ENCODE measurements at places on chromosomes 7 and 10.
A peak's percentile ranks its signal among the peaks of the same experiment; 100 is the strongest.

DNA sequence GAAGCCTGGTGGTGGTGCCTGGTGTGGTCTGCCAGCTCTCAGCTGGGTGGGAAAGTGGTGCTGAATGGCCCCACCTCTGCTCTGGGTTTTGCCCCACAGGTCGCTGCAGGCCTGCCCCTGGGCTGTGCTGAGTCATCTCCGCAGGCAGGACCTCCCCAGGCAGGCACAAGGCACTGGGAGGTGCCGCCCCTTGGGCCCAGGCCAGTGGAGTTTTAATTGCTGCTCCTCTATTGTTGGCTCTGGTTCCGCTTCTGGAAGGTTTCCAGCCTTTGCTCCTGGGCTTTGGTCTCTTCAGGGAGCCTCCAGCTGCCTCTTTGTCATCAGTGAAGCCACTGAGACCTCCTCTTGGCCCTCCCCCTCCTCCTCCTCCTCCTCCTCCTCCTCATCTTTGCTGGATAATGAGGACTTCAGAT is 180.3 kb upstream of the GRB10 start:
- DNase-seq, result no peak

- no peak for DNase-seq
Measured at GRCh38 chr7:130669085-130669700, 645 bp upstream of the COPG2 start.

DNA sequence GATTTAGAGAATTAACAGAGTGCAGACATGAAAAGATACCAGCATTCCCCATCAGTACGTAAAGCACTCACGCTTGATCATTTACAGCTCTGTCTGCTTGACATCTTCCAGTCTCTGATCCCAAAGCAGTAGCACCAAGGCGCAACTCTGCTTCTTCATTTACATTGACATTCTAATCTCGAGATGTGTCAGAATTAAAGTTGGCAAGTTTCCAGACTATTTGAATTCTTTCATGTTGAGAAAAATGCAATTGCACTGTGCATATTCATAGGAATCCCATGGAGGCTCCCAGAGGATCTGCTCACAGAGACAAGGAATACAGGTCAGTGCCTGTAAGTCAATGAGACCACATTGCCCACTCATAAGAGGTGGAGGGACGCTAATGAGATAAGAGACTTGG is 183.9 kb downstream of the LRRN3 start:
- DNase-seq, result no peak

- DNase-seq, result no peak
Measured at GRCh38 chr10:59904426-59905065, 1.8 kb downstream of the CCDC6 start.

DNA sequence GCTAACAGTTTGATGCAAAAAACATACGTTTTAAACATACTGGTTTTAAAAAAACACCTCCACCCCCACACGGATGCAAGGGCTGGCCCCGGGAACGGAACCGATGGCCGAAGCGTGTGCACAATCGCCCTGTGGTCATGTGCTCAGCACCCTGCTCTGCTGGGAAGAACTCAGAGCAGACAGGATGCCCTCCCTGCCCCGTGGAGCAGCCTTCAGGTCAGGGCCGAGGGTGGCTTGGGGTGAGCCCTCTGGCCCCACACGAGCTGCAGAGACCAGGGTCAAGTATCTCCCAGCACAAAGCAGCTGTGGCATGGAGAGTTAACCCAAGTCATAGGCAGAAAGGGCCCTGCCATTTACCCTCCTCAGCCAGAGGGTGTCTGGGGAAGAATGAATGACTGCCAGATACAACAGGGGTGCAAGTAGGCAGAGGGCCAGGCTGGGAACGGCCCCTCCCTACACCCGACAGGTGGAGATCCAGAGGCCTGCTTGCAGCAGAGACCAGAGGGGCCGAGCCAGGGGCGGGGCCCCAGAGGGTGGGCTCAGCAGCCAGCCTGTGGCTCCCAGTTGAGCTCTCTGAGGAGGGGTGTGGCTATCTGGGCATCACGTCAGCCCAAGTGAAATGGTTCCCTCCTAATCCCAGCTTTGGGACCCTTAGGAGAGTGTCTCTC is 56.8 kb downstream of the ZRANB1 start:
- DNase-seq, result no peak

DNA sequence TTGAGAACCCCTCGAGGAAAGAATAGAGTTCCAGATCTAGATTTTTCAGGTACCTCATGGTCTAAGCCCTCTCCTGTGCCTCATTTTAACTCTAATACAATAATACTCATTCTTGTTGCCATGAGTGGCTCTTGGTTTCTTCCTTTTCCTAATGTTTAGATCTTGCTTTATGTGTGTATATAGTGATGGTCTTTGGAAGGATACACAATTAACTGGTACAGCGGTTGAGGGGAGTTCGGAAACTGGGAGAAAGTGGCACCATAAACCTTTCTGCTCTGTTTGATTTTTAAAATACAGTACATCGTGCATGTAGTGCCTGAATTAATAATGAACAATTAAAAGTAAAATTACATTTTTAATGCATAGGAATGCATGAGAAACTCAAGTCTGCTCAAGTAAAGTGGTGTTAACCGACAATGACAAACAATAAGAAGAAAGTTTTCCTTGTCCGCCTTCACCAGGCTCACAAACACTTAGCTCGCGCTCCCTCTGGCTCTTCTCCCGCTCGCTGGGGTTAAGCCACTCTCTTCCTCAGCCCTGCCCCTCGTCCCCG is 386 bp upstream of the EIF4EBP2 start:
- DNase-seq, result no peak

- DNase-seq, result no peak
Measured at GRCh38 chr10:61757525-61758397, 95.0 kb downstream of the CABCOCO1 start.

DNA sequence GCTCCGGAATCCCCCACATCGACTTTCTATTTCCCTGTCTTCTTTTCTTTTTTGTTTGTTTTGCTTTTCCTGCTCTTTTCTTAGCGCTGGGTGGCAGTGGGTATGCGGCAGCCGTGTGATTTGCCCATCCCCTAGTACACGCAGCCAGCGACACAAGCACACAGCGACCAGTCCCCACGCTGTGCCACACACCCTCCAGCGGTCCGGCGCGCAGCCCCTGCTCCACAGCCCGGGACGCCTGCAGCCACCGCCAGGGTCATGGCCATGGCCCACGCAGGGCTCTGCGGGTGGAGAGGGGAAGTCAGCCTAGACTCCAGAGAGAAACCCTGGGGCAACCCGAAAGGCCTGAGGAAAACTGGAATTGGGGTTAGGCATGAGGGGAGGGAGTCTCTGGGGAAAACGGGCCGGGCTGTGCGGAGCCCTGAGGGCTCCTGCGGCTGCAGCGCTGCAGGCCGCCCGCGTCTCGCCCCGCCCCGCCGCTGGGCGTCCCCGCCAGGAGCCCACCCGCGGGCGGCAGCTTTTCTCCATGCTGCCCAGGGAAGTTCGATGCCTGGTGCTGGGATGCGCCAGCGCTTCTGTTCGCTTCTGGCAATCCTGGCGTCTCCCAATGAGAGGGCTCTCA is 2.5 kb downstream of the CHRM2 start:
- DNase-seq, result no peak

- DNase-seq, result no peak
Measured at GRCh38 chr10:48322017-48322416, 15.5 kb downstream of the MAPK8 start.

DNA sequence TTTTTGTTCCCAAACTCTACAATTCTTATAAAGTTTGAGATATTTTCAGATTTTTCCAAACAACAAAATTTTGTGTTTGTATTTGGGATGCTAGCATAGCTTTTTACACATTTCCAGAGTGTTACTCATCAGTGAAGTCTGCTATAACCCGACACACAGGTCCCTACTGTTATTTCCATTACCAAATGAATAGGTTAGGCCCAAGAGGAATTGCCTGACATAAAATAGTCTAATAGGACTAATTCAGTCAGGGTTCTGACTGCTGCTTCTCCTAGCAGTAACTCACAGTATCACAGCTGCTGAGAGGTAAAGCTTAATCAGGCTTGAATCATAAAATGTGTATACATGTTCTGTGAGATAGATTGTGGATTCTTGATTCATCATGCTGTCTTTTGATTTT is 49.1 kb upstream of the STRIP2 start:
- DNase-seq, result no peak

GRCh38 chr10:103793429-103793828 is 61.9 kb downstream of the SH3PXD2A start:
- no peak for DNase-seq

DNA sequence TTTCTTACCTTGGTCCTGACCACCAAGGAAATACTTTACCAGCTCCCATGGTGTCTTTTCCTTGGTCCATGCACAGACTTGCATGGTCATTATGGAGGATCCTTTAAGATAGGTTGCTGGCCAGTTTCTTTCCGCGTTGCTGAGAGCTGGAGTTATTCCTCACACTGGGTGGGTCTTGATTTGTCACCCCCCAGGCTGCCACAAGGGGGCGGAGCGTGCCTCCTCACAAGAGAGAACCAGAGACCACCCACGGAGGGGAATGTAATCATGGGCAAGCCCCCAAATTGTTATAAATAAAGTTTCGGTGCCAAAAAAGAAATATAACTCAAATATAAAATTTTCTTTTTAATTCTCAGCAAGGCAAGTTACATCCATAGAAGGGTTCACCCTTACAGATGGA is 10.5 kb upstream of the TRIM24 start:
- DNase-seq, result no peak

DNA sequence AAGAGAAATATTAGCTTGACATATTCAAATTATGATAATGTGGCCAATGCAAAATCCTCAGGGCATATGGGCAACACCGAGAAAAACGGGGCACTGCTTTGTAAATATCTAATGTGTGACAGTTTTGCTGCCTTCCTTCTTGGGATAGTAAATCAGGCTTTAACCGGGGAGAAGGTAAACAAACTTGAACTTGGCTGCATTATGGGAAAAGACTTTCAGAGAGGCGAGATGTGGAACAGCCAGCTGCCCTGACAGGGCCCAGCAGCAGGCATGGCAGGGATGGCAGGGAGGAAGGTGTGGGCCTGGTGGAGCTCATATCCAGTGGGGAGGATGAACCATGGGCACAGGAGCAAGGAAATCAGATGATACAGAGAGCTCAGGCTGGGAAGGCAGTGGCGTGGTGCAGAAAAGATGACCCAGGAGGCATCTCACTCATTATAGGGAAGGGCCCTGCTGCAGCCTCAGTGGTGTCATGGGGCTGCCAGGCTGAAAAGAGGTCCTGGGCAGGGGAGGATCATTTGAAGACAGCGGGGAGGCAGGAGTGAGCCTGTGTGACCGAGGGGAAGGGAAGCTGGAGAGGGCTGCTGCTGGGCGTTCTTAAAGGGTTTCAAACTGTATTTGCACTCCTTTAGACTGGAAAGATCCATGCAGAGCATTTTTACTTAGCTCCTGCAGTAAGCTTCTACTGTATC is 26.7 kb downstream of the CXCL12 start:
- no peak for DNase-seq

DNA sequence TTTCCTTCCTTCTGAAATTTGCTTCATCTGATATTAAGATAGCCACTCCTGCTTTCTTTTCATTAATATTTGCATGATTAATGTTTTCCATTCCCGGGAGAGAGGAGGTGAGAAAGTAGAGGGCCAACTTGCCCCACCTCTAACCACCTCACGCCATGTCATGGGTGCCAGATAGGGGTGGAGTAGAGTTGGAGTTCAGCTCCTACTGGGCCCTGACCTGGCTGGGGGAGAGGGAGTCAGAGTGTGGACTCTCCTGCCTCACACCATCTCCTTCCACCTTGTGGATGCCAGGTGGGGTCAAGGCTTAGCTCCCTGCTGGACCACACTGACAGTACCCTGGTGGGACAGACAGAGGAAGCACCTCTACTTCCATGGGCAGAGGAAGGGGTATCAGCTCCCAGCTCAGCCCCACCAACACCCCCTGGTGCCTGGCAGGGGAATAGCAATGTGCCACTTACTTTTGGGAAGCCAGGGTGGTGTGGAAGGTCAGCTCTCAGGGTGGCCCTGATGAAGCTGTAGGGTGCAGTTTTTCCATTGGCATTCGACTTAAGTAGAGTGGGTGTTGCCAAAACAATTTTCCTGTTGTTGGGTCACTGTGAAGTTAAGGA is 28.0 kb downstream of the CHST12 start:
- DNase-seq, result no peak

DNA sequence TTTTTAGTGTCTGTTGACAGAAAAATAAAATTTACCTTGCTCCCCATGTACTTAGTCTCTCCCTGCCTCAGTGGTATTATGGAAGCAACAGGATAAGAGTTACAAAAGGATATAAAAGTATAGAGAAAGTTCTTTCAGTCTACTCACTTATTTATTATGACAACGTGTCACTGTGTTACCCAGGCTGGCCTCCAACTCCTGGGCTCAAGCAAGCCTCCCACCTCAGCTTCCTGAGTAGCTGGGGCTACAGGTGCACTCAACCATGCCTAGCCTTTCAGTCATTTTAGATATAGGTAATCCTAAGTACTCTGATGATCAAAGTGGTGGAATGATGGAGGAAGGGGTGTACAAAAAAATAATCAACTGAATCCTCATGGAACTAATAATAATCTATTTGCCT is 215.2 kb upstream of the MKLN1 start:
- DNase-seq, result no peak

DNA sequence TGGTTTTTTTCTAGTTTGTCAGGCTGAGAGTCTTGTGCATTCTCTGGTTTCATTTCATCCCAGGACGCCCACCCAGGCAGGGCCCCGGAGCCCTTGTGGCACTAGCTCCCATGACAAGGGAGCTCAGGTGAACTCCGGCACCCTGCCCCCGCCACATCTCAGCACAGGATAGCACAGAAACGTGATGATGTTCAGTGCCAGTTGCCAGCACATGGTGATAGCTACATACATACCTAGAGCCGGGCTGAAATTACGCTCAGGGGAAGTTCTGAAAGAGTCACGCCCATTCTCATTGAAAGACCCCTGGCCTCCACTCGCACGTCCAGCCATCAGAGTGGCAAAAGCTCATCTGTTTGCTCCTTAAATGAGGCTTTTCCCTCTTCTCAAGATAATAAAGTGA is 273.7 kb downstream of the PTPRN2 start:
- no peak for DNase-seq

- no peak for DNase-seq
Measured at GRCh38 chr10:121305066-121305465, 293.2 kb downstream of the FGFR2 start.

DNA sequence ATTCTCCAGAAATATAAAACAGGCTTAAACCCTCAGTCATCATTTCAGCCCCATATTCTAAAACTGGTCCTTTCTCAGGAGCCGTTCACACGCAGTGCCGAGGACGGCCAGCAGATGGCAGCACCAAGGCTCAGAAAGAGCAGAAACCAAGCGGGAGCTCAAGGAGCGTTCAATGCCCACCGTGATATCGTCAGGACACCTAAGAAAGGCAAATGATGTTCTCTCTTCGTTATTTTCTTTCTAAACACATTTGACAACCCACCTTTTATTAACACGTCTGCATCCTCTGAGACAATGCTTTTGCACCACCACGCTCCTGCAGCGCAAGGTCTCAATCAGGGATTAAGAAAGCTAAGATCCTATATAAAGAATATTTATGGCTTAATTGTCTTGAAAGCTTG is 45.7 kb upstream of the RBM33 start:
- peak; percentile 93 for DNase-seq

DNA sequence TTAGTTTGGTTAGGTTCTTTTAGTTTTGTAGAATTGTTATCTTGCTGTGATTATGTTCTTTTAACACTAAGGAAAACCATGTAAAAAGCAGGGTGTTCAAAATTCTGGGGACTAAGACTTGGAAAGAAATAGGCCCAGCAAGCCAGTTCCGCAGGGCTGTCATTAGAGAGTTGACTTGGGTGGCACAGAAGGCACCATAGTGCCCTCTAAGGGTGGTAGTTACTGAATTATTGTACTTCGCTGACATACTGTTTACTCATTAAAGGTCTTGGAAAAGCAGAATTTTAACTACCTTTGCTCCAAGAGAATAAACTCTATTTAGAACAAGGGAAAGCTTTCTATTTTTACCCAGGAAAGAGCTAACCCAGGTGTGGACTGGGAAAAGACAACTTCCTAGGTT is 86.5 kb downstream of the OTUD1 start:
- DNase-seq, result no peak

Data from stimulated activated CD8-positive, alpha-beta memory T cell treated with anti-CD3 and anti-CD28 coated beads, Interleukin-15, amount 100 ng/mL, for 24 hours (primary cell).